NCI-H226 (cell line): ENCODE measurements at places on chromosomes 12 and 14.

GRCh38 chr12:63888908-63889635 lies 44.6 kb downstream of the SRGAP1 start:
- peak; percentile 56 for DNase-seq

- peak; percentile 51 for DNase-seq
Measured at GRCh38 chr14:34554540-34555250, 15.2 kb upstream of the EAPP start.

GRCh38 chr12:6607751-6608591 lies 792 bp upstream of the CHD4 start:
- peak; percentile 89 for DNase-seq

- DNase-seq: peak; percentile 76
Measured at GRCh38 chr14:50920482-50921230, 23.6 kb downstream of the PYGL start.

DNA sequence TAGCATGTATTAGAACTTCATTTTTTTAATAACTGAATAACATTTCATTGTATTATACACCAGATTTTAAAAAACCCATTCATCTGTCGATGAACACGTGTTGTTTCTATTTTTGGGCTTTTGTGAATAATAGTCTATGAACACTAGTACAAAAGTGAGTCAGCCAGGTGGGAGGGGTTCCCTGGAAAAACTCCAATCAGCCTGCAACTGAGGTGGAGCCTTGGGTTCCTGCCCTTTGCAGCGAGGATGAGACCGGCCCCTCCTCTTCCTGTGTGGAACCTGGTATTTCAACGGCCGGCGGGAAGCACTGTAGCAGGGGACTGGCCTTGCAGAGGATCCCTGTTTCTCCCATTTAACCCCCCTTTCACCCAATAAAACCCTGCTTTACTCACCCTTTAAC lies 56.1 kb downstream of the LMNTD1 start:
- DNase-seq: no peak

GRCh38 chr12:116708826-116709756 lies 28.8 kb downstream of the SPRING1 start:
- DNase-seq: no peak

GRCh38 chr12:122355706-122356105 lies 66.8 kb downstream of the CLIP1 start:
- no peak for DNase-seq

DNA sequence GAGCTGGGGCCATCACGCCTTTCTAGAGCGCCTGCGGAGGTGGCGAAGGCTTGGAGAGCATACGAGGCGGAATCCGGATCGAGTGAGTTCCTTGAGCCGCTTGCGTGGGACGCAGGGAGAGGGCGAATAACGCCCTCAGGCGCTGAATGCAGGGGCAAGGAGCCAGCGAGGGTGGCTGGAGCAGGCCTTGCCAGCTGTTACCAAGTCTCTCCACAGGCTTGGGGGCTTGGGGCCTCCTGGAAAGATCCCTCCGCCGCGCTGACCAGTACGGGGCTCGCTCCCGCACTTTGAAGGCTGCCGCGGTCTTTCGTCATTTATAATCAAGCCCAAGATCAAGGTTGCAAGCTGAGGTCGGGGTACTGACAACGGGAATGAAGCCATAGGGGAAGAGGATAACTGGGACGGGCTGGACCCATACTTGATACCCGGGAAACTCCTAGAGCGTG lies 1.2 kb downstream of the FLRT2 start:
- peak; percentile 79 for DNase-seq

DNA sequence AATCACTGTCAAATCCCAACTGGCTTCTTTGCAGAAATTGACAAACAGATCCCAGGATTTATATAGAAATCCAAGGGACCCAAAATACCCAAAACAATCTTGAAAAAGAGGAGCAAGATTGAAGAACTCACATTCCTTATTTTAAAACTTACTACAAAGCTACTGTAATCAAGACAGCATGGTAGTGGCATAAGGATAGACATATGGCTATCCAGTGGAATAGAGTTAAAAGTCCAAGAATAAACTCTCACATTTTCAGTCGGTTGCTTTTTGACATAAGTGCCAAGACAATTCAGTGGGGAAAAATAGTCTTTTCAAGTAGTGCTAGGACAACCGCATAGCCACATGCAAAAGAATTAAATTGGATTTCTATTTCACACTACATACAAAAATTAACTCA lies 81.0 kb upstream of the HOXC13 start:
- no peak for DNase-seq

- peak; percentile 75 for DNase-seq
Measured at GRCh38 chr12:108720757-108721514, 10.4 kb downstream of the CORO1C start.

DNA sequence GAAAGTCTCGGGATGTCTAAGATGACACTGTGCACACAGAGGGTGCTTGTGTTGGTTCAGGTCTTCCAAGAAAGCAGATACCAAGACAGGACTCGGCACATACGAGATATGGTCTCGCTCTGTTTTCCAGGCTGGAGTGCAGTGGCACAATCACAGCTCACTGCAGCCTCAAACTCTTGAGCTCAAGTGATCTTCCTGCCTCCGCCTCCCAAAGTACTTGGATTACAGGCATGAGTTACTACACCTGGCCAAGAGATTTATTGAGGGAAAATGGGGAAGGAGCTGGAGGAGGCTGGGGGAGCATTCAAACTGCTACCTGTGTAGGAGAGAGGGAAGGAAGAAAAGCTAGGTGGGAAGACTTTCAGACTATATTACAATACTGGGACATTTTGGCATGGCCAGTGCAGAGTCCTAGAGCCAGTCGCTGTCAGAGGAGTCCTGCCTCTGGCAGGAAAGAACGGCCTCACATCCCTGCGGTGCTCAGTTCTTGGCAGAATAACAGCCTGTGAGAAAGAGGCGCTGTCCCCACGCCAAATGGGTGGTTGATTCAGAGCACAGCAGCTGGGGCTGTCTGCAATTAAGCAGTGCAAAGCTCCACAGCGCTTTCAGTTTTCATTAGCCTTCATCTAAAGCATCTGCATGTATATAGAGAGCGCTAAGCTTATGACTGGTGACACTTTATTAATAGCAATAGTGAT lies 18.3 kb downstream of the SLC17A8 start:
- no peak for DNase-seq

GRCh38 chr12:5083955-5084849 lies 40.5 kb downstream of the KCNA5 start:
- DNase-seq: no peak

- DNase-seq: no peak
Measured at GRCh38 chr12:52259657-52260243, 14.7 kb upstream of the KRT86 start.

GRCh38 chr12:40016980-40017379 lies 88.9 kb downstream of the SLC2A13 start:
- peak; percentile 14 for DNase-seq

- peak; percentile 24 for DNase-seq
Measured at GRCh38 chr14:26963711-26964110, 365.9 kb upstream of the NOVA1 start.

DNA sequence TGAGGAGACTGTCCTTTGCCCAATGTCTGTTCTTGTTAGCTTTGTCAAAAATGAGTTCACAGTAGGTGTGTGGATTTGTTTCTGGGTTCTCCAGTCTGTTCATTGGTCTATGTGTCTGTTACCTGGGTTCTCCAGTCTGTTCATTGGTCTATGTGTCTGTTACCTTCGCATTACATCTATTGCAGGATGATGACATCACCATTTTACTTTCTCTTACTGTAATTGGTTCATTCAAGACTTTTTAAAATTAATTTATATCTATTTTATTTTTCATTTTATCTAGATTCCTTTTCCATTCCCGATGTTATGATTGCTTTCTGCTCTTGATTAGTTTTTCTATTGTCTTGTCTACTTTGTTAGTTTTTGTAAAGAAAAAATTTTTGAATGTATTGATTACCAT lies 615.5 kb downstream of the SOX5 start:
- DNase-seq: no peak

DNA sequence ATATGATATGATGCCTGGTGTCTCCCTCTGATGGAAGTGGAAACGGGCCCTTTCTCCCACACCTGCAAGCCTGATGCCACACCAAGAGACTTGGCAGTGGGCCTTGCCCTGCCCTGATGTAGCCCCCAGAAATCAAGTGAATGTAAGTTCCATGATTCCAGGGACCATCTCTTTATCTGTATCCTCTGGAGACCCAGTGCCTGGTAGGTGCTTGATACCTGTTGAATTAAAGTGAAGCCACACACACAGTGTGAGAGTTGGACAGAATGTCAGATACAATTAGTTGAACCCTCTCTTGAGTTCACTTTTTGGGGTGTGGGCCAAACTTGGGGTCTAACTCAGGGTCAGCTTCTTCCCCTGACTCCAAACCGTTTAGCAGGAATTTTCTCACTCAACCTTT lies 4.8 kb upstream of the RAB35 start:
- no peak for DNase-seq

DNA sequence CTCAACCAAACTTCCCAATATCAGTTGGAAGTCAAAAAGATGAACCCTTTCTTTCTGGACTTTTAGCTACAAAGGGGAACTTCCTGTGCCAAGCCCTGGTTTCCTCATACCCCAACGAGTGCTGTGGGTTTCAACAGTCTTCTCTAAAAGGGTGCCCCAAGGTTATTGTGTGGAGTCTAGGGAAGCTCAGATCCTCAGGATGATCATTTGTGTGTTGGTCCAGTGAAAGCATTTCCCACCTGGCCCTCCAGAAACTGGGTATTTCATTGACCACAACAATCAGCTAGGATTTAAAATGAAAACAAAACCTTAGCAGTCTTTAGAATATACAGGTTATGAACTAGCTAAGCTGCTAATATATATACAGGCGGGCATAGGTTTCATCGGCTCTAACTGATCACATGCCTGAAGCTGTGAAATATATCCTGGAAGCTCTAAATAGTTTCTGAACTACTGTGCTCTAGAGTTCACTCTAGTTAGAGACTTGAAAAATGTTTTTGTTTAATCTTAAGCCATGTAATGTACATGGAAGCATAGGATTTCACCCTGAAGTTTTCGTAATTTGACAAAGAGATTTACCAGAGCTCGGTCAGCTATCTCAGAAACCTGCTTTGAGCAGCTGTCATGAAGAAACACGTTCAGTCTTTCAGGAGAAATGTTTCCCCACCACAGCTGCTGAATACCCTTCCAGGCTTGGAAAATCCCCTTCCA lies 29.6 kb downstream of the P2RX4 start:
- no peak for DNase-seq

DNA sequence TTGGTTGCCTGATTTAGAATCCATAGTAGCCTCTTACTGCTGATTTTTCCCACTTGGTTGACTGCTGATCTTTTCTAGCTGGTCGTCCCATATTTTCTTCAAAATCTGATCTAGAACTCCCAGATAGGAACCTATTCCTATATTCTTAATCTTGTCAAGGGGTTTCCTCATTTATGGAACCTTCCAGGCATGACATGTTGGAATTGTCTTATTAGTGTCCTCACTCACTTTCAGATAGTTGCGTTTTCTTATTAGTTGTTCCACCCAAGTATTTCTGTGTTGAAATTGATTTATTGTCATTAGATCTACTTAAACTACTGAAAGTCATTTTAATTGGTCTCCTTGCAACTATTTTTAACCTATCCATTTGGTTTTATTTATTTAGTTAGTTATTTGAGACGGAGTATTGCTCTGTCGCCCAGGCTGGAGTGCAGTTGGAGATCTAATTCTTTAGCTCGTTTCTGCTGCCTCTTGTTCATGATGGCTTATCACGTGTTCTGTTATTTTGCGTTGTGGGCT lies 25.0 kb downstream of the KTN1 start:
- DNase-seq: no peak

DNA sequence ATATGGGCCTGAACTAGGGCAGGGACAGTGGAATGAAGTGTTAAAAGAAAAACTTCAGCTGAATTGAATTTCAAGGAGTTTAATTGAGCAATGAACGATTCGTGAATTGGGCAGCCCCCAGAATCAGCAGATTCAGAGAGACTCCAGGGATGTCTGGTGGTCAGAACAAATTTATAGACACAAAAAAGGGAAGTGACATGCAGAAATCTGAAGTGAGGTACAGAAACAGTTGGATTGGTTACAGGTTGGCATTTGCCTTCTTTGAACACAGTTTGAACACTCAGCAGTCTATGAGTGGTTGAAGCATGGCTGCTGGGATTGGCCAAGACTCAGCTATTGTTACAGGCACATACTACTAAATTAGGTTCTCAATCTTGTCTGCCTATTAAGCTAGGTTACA lies 9.7 kb upstream of the TBPL2 start:
- no peak for DNase-seq

- DNase-seq: no peak
Measured at GRCh38 chr14:68257969-68258368, 438.4 kb downstream of the RAD51B start.

GRCh38 chr12:107318806-107319532 lies 225.6 kb upstream of the CRY1 start:
- peak; percentile 8 for DNase-seq

GRCh38 chr12:24574538-24574937 lies 374.4 kb downstream of the BCAT1 start:
- DNase-seq: no peak

GRCh38 chr12:126963825-126964224 lies 1303.1 kb upstream of the TMEM132C start:
- no peak for DNase-seq

GRCh38 chr14:99148861-99149610 lies 123.0 kb downstream of the BCL11B start:
- DNase-seq: no peak

GRCh38 chr14:103001651-103002396 lies 55.5 kb downstream of the CDC42BPB start:
- no peak for DNase-seq

DNA sequence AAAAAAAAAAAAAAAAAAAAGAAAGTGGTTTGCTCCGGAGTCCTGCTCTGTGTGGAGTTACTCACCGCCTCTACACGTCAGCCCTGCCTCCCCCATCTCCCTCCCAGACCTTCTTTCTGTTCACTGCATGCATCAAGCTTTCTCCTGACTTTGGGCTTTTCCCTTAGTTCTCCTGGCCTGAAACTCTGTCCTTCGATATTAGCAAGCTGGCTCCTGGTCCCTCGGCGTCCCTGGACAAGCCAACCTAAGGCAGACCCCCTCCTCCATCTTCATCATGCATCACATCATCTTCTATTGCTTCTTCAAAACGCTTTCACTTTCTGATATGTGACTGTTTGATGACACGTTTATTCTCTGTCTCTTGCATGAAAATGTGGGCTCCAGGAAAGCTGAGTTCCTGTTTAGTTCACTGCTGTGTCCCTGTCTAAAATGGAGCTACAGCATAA lies 40.6 kb downstream of the SLC15A4 start:
- peak; percentile 42 for DNase-seq

DNA sequence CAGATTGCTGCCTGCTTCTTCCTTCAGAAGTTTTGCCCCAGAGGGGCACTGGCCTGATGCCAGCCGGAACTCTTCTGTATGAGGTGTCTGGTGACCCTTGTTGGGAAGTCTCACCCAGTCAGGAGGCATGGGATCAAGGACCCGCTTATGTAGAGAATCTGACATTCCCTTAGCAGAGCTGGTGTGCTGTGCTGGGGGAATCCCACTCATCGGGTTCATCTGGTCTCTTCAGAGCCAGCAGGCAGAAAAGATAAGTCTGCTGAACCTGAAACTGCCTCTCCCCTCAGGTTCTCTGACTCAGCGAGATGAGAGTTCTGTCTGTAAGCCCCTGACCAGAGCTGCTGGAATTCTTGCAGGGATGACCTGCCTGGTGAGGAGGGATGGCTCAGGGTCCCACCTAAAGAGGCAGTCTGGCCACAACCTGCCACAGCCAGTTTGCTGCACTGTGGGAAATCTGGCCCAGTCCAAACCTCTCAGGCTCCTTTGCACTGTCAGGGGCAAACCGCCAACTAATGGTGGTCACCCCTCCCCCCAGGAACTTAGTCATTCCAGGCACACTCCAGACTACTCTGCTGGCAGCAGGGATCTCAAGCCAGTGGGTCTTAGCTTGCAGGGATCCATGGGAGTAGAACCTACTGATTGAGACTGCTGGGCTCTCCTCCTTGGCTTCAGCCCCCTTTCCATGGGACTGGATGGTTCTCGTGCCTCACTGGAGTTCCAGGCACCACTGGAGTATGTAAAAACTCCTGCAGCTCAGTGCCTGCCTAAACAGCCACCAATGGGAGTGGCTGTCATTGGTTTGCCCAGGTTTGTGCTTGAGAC lies 4.1 kb downstream of the CLEC2D start:
- DNase-seq: peak; percentile 89
